ENCODE measurements at places on chromosomes 13 and 19. TPM values are rescaled to one million over a fixed set of nuclear protein-coding genes. Genes with fewer than 3 reads are reported as not detected.

DNA sequence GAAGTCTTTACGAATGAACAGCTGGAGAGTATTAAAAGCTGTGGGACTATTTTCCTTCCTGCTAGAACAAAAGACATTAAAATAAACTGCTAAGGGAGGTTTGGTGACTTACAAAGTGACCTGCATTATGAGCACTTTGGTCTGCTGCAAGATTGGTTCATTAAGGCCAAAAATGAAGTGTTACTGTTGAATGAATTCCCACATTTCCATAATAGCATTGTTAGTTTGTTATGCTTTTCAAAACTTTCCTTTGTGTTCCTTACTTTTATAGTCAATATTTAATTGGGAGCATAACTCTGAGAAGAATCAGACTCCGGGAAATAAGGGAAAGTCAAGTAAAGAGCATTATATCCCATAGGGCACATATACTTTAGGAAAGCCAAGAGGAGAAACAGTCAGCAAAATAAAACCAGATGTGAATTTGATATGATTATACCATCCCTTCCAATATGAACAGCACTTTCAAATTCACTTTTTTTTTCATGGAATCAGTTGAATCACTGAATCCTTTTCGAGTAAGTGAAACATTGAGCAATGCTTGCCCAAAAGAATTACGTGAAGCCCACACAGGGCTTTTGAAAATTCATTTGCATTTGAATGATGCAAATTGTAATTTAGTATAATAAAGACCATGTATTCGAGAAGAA is 112.6 kb downstream of the KCTD12 start:
- DNase-seq: no peak

DNA sequence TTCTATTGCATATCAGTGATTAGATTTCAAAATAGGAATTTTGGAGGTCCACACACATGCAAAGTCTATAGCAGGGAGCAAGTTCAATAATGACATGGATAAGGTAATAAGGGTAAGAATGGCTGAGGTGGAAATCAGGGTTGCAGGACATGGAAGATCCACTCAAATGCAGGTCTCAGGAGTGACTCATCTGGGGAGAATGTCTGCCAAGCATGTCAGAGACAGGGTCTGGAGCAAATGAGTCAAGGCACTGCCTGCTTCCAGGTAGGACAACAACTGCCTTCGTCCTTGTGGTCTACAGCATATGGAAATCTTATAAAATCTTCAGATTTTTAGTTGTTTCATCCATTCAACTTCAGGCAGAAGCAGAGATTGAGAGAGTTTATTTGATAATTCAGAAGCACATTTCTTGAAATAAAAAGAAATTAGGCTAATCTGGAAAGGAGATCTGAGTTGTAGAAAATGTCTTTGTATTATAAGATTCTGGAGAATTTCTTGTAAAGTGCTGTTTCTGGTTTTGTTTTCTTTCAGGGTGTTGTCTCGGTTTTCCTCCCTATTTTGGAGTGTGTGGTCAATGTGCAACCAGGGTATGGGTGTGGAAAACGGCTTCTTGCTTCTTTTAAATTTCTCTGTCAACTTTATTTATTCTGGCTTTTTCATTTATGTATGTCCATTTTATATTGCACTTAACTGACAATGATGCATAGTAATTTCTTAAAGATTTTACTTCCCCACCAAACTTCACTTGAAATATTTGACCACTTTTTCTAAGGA is 748.8 kb downstream of the LIG4 start:
- DNase-seq: no peak

- DNase-seq: no peak
Measured at GRCh38 chr13:100491164-100491842, 97.3 kb downstream of the GGACT start.

GRCh38 chr13:47457626-47458025 is 543.4 kb downstream of the SUCLA2 start:
- no peak for DNase-seq

DNA sequence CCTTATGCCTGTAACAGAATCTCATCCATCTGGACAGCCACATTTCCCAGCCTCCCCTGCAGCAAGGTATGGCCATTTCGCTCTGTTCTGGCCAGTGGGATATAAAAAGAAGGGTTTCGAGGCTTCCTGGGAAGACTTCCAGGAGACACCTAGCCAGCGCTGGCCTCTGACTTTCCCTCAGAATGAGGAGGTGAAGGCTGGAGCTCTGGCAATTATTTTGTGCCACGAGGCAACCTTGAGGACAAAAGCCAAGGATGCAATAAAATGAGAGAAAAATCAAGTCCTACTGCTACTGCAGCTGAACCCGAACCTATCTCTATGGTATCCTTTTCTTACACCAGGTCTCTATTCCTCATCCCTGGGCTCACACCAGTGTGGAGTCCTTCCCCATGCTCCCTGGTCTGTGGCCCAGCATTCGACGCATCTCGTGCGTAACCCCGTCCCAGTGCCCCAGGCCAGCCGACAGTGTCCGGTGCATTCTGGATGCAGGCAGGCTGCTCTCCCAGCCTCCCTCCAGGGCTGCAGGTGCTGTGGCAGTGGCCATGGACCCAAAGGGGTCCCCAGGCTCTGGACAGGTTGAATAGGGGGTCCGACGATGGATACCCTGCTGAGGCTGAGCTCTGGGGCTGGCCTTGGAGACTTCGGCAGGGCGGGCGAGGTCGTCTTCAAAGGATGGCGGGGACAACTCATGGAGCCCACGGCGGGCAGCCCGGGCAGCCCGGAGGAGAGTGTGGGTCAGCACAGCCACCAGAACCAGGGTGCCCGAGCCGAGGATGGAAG is 12.2 kb downstream of the TMEM221 start:
- no peak for DNase-seq

DNA sequence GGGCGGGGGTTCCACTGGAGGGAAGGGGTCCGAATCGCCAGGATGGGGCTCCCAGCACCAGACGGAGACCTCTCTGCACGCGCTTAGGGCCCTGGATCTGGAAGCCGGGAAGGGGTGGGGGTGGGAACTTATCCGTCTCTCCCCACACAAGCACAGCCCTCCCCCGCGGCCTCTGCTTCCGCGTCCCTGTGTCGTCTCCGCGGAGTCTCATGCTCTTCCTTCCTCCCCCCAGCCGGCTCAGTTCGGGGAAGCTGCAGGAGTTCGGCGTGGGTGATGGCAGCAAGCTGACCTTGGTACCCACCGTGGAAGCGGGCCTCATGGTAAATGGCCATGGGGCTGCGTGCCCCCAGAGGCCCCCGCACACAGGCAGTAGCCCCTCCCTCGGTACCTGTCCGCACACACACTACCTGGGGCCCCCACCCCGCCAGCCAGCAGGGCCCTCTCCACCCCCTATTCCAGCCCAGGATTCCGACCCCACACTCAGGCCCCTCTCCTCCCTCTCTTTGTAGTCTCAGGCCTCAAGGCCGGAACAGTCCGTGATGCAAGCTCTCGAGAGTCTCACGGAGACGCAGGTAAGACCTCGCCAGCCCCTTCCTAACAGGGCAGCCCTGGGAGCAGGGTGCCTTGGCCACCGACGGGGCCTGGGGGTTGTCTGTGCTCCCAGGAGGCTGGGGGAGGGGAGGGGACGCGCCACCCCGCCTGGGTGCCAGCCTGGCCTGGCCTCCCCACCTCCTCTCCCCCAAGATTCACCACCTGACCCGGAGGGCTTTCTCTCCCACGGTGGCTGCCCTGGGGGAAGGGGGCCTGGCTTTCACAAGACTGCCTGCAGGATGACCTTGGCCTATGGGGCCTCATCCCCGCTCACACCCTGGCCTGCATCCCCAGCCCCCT is 3.2 kb downstream of the MIDN start:
- DNase-seq: peak; percentile 93

KLK3 gene
- not detected for total RNA-seq

GRCh38 chr19:49551531-49551930 is 23.7 kb downstream of the RCN3 start:
- DNase-seq: no peak

URAD gene
- total RNA-seq: not detected
